Epithelial cell of alveolus of lung (primary cell): ENCODE measurements at places on chromosomes 12 and 14. TPM values are rescaled to one million over a fixed set of nuclear protein-coding genes. Genes with fewer than 3 reads are reported as not detected.

The TSPAN11 gene
- 2.1 and 11.8 TPM in 2 replicates for total RNA-seq

The SOAT2 gene
- total RNA-seq: 0.48 TPM in 1 of 2 replicates, not detected in the other

The SSPN gene
- 3.8 and 13.3 TPM in 2 replicates for total RNA-seq

The OR4E2 gene
- not detected in 2 replicates for total RNA-seq

The TEX22 gene
- 0.13 and 1.4 TPM in 2 replicates for total RNA-seq

The DBX2 gene
- total RNA-seq: not detected in 2 replicates

The ATXN3 gene
- total RNA-seq: 11.1 and 42.4 TPM in 2 replicates

The PCED1B gene
- 1.9 and 4.3 TPM in 2 replicates for total RNA-seq

The ZC3H14 gene
- 44.1 and 44.9 TPM in 2 replicates for total RNA-seq
